ENCODE measurements at places on chromosomes 13 and 19.

- H3K4me1 ChIP-seq, result no peaks in the 10 kb centered on the region
- no peak overlapping the region for H3K27ac ChIP-seq
- H3K27me3 ChIP-seq, result no peaks in the 10 kb centered on the region
- H3K4me3 ChIP-seq, result no peak overlapping the region
Observed at GRCh38 chr13:51935326-51936171, 73.8 kb downstream of the CCDC70 start.

GRCh38 chr19:56071151-56071550 is 49.9 kb downstream of the ZNF787 start:
- H3K4me1 ChIP-seq, result peaks cover 7% of the 10 kb centered on the region
- H3K4me3 ChIP-seq, result no peak overlapping the region
- no peak overlapping the region for H3K27ac ChIP-seq
- H3K36me3 ChIP-seq, result no peaks in the 10 kb centered on the region
- DNase-seq, result no peak

DNA sequence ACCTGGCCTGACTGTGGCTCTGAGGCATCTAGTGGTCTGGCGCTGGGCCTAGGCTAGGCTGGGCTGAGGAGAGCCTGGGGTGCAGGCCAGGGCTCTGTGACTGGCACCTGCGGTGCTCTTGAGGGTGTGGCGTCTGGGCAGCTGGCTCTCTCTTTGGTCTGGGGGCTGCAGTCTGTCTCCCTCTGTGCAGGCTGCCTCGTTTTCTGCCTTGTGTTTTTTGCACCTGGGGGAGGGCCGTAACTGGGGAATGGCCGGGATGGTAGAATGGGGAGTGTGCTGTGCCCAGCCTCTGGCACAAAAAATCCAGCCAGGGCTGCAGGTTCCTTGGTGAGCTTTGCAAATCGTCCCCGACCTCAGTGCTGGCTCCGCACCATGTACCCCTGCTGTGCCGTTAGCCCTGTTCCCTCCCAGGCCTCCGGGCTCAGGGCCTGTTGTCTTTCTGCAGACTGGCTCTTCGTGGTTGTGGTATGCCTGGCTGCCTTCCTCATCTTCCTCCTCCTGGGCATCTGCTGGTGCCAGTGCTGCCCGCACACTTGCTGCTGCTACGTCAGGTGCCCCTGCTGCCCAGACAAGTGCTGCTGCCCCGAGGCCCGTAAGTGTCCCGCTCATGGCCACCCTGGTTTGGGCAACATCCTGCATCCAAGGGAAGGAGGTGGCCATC is 6.5 kb upstream of the USF2 start:
- peaks cover 28% of the 10 kb centered on the region for H3K4me1 ChIP-seq
- no peak overlapping the region for H3K4me3 ChIP-seq

DNA sequence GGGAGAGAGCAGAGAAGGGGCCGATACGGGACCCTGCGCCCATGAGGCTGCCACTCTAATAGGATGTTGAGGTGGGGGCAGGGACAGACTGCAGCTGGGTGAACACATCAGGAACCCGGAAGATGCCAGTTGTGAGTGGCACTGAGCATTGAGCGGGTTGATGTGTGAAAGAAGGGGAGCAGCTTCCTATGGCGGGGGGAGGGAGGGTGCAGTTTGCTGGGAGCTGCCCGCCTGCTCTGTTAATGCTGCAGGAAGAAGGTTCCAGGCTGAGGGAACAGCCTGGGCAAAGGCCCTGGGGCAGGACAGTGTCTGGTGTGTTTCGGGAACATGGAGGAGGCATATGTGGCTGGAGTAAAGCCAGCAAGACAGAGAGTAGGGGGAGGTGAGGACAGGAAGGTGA is 29.8 kb downstream of the DNM2 start:
- H3K36me3 ChIP-seq, result no peaks in the 10 kb centered on the region
- no peaks in the 10 kb centered on the region for H3K27me3 ChIP-seq
- peaks cover 76% of the 10 kb centered on the region for H3K4me1 ChIP-seq
- no peak overlapping the region for H3K4me3 ChIP-seq
- H3K27ac ChIP-seq, result peak overlapping the region; percentile 89

DNA sequence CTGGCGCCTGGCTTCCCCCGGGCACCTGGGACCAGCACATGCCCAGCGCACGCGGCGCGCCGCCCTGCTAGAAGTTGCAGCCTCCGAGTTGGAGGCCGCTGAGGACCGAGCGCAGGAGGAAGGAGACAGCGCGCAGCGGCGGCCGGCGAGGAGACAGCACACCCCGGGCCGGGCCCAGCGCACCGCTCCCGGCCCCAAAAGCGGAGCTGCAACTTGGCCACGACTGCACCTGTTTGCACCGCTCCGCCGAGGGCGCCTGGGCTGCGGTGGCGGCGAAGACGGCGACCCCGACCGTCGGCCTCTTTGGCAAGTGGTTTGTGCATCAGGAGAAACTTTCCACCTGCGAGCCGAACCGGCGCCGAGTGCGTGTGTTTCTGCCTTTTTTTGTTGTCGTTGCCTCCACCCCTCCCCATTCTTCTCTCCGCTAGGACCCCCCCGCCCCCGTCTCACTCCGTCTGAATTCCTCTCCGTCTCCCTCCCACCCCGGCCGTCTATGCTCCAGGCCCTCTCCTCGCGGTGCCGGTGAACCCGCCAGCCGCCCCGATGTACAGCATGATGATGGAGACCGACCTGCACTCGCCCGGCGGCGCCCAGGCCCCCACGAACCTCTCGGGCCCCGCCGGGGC is at the start of gene SOX1:
Gene SOX1, plus strand, starts transcription at position 34 of the 626 bp plus-strand sequence. Its CDS starts 510 bp downstream, at position 544.
- peak; percentile 84 for DNase-seq
- peaks cover 14% of the 10 kb centered on the region for H3K4me1 ChIP-seq
- H3K27me3 ChIP-seq, result no peaks in the 10 kb centered on the region
- no peak within 1 kb of the TSS for H3K27ac ChIP-seq

DNA sequence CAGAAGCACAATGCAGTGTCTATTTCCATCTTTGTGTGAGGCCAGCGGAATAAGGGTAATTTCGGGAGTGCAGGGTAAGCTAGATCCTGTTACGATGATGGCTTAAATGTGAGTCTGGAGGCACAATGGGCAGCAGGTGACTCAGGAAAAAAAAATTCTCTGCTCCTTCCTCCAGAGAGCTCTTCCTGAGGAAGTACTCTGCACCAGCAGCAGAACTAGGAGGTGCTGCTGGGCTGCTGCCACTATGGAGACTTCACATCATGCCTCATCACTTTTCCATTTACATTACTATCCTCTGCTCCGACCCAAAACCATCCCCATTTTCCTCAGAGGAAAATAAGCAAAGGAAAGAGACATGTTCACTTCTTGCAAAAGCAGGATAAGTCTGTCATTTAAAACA is 282.0 kb downstream of the DNAJC15 start:
- H3K27ac ChIP-seq, result no peak overlapping the region
- peaks cover 4% of the 10 kb centered on the region for H3K4me1 ChIP-seq
- no peak for DNase-seq
- no peaks in the 10 kb centered on the region for H3K27me3 ChIP-seq
- no peak overlapping the region for H3K4me3 ChIP-seq
- no peaks in the 10 kb centered on the region for H3K36me3 ChIP-seq

- H3K36me3 ChIP-seq, result no peaks in the 10 kb centered on the region
- H3K4me1 ChIP-seq, result peaks cover 25% of the 10 kb centered on the region
- H3K27ac ChIP-seq, result no peak overlapping the region
- no peak overlapping the region for H3K4me3 ChIP-seq
Observed at GRCh38 chr19:3129112-3129511, 6.7 kb upstream of the GNA15 start.

DNA sequence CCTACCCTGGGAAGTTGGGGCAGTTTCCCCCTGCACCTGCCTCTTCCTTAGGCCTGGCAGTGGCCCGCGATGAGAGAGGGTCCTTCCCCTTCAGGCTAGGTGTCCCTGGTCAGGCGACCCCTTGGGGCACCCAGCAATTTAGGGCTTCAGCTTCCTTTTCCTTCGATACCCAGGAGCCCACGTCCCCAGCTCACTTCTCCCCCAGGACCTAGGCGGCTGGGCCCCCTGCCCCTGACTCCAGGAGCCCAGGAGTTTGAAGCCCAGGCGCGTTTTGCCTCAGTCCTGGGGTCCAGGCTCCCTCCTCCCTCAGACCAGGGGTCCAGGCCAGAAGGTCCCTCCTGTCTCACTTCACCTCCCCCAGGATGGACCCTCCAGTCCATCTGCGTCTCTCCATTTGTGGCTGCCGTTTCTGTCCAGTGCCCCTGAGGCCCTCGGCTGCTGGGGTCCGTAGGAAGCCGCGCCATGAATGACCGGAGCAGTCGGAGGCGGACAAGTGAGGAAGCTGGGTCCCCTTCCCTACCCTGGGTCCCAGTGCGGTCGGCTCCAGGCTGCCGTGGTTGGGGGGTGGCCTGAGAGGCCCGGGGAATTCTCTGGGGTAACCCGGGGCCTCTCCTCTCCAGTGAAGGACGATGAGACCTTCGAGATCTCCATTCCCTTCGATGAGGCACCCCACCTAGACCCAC is 714 bp downstream of the CCDC106 start:
- H3K27me3 ChIP-seq, result no peaks in the 10 kb centered on the region
- peak overlapping the region; percentile 83 for H3K4me3 ChIP-seq
- DNase-seq, result no peak
- peaks cover 5% of the 10 kb centered on the region for H3K36me3 ChIP-seq

DNA sequence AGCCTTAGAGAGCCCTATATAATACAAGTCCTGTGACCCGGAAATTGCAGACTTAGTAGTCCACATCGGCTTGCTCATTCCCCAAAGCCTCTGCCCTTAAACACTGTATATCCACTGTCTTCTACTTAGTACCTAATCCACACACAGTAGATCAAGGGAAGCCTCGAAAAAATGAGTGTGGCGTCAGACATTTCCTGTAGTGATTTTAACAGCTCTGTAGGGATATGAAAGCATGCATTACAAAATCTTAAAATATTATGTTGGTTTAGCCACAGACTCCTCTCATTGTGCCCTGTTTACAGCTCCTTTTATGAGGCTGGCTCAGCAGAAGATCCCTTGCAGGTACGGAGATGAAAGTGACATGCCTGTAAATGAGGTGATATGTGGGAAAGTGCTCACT is 416.3 kb downstream of the LIG4 start:
- H3K4me3 ChIP-seq, result no peak overlapping the region
- no peaks in the 10 kb centered on the region for H3K4me1 ChIP-seq
- no peak for DNase-seq
- no peak overlapping the region for H3K27ac ChIP-seq
- no peaks in the 10 kb centered on the region for H3K36me3 ChIP-seq
- no peaks in the 10 kb centered on the region for H3K27me3 ChIP-seq

DNA sequence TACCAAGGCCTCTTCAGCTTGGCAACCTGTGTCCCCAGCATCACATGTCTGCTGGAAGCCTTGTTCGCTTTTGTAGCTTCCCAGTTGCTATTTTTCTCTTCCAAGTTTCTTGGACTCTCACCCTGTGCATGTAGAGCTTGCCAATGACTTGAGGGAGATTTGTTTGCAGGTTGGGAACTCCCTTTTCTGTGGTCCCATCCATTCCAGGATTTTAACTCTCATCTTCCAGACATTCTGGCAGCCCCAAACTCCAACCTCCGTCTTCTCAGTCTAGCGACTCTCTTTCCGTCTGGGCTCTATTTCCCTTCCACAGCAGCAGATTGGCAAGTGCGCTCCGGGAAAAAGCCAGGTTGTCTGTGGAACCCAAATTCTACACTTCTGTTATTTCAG is 9.0 kb downstream of the PLAUR start:
- peaks cover 5% of the 10 kb centered on the region for H3K4me1 ChIP-seq
- H3K27me3 ChIP-seq, result no peaks in the 10 kb centered on the region
- H3K4me3 ChIP-seq, result no peak overlapping the region
- no peak for DNase-seq
- no peak overlapping the region for H3K27ac ChIP-seq

DNA sequence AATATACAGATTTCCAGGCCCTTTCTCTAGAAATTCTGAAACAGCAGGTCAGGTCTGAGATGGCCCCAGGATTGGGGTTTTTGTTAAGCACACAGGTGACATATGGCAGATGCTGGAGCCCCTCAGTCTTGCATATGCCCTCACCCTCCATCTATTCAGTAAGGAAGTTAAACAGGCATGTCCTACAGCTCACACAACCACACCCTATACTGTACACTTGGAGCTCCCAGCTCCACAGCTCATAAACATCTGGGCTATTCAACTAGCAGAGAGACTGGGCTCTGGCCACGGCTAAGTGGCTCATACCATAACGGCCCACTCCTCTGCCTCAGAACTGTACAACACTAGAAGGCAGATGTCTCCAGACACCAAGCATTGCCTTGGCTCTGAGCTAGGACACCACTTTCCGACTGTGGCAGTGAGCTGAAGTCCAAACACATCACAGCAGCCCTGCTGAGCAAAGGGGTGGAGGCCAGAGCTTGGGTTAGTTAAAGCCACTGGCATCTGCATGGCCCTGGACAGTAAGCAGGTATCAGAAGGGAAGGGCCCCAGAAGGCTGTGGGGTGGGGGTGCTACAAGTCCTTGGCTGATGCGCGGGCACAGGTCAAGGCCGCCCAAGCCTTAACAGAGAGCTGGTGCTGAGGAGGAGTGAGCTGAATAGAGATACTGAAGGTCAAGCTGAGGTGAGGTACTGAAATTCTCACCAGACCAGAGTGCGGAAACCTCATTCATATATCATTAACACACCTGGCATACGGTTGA is 79.1 kb downstream of the ABCC4 start:
- no peak overlapping the region for H3K4me3 ChIP-seq
- H3K4me1 ChIP-seq, result peaks cover 18% of the 10 kb centered on the region
- no peaks in the 10 kb centered on the region for H3K27me3 ChIP-seq
- no peaks in the 10 kb centered on the region for H3K36me3 ChIP-seq
- H3K27ac ChIP-seq, result no peak overlapping the region

DNA sequence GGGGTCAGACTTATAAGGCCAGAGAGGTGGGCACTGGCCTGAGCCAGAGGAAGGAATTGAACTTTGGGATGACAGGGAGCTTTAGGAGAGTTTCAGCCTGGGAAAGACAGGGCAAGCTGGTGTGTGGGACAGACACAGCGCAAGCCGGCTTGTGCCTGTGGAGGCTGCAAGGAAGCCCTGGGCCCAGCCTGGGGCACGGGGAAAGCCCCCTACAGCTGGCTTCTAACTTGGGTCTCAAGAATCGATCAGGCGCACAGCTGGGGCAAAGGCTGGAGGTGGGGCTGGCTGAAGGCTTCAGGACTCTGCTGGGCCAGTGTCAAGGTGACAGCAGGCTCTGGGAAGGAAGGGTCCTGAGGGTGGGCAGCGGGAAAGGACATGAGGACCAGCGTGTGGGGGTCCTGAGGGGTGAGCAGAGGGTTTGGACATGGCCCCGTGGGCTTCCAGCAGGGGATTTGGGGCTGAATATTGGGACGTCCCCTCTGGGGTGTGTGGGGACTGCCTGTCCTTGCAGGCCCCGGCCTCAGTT is 3.0 kb downstream of the PTOV1 start:
- peaks cover 26% of the 10 kb centered on the region for H3K36me3 ChIP-seq
- H3K27me3 ChIP-seq, result no peaks in the 10 kb centered on the region
- no peak for DNase-seq
- peaks cover 22% of the 10 kb centered on the region for H3K4me1 ChIP-seq
- no peak overlapping the region for H3K27ac ChIP-seq
- H3K4me3 ChIP-seq, result no peak overlapping the region

- no peak for DNase-seq
- H3K4me3 ChIP-seq, result no peak overlapping the region
- H3K27ac ChIP-seq, result no peak overlapping the region
- H3K27me3 ChIP-seq, result no peaks in the 10 kb centered on the region
Observed at GRCh38 chr13:48210178-48210577, 22.8 kb upstream of the ITM2B start.
